H1 (cell line): ENCODE measurements at places on chromosomes 5 and 9. TPM values are rescaled to one million over a fixed set of nuclear protein-coding genes. Genes with fewer than 3 reads are reported as not detected.

DNA sequence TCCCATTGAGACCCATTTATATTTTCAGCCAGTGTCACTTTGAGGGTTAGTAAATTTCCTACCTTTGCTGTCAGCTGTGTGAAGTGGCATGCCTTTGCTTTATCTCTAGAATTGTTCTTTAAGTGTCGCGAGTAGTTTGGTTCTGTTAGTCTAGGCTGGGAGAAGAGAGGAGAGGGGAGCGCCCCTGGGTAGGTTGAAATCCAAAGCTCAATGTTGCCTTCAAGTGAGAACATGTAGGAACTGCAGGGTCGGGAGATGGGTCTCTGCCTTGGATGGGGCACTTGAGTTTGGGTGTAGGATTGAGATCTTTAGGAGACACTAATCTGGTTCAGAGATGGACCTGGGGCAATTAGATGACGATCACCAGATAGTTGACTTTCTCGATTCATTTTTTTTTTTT, 46.3 kb downstream of the STC2 start:
- H3K4me1 ChIP-seq, result 0 out of 2 replicates have a peak, but pooled peaks cover 4% of the 10 kb centered on the region
- DNase-seq, result peak; percentile 43
- H3K36me3 ChIP-seq, result no peaks in the 10 kb centered on the region
- H3K27me3 ChIP-seq, result peaks cover 20% of the 10 kb centered on the region

DNA sequence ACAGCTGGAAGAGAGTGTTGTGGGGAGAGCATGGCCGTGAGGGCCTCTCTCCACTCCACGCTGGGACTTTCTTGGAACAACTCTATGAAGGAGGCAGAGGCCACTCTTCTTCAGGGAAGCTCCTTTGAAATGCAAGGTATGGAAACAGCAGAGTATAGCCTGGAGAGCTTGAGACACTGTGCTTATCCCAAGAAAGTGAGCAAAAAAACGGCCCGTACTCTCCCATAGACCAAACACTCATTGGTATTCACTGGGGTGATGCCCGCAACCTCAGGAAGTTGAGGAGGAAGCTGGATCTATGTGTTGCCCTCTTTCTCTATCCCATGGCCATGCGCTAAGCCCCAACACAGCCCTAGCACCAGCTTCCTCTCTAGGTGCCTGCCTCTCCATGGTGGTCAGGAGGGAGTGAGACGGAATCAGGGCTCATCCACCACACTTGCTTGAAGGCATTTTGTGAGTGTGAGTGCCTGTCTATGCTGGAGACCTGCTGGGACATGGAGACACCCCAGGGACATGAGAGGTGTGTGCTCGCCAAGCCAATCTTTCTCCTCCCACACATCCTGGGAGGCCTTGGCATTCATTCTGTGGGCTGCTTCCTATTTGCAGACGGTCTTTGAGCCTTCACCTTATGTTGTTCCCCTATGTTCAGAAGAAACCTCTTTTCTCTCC, 616.6 kb downstream of the IRX1 start:
- DNase-seq, result no peak
- H3K36me3 ChIP-seq, result no peaks in the 10 kb centered on the region
- H3K27ac ChIP-seq, result no peak overlapping the region
- no peak overlapping the region for H3K4me3 ChIP-seq

DNA sequence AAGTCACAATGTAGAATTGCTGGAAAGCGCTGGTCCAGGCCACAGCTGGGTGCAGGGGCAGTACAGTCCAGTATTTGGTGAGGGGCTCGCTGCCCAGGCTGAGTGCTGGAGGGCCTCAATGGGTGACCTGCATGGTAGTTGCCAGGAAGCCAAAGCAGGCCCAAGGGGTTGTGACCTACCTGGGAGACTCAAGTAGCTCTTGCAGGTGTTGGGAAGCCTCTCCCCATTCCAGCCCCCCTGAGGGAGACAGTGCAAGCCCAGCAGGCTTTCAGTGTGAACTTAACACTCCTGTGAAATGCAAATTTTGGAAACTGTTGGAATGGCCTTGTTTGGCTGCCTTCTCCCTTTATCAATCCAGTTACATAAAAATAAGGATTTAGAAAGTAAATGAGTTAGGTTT, 13.9 kb downstream of the KDM4C start:
- no peaks in the 10 kb centered on the region for H3K27me3 ChIP-seq
- peaks cover 7% of the 10 kb centered on the region for H3K4me1 ChIP-seq
- H3K36me3 ChIP-seq, result no peaks in the 10 kb centered on the region
- peak overlapping the region; percentile 9; the same call in 1 of the 2 replicates for H3K27ac ChIP-seq

DNA sequence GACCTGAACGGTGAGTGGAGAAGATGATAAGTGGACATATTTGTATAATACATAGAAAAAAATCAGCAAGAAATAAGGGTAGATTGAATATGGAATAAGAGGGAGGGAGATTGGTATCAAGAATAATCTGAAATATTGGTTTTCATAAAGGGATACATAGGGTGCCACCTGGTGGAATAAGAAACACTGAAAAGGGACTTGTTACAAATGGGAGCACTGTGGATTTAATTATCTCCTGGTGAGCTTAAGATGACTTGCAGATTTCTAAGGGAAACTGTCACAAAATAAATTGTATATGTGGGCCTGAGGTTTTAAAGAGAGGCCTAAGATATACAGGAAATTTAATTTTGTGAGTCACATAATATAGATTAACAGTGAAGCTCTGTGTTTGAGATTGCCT, 1403.5 kb upstream of the CDH18 start:
- no peak overlapping the region for H3K27ac ChIP-seq
- no peaks in the 10 kb centered on the region for H3K27me3 ChIP-seq
- no peaks in the 10 kb centered on the region for H3K36me3 ChIP-seq
- no peak overlapping the region for H3K4me3 ChIP-seq
- no peaks in the 10 kb centered on the region for H3K4me1 ChIP-seq

DNA sequence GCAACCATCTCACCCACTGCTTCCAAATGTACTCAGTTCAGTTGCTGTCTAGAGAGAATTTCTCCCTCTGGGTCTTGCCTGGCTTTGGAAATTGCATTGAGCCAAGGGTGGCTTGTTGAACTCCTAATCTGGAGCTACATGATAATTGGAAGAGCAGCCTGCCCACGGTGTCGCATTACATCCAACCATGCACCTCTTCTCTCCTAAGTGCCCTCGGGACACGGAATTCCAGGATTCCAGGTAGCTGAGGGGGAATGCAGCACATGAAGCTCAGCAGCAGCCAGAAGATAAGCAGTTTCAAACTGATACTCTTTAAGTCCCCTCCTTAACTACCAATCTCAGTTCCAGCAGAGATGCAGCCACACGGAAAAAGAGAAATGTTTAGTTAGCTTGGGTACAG, 509.4 kb upstream of the KLF4 start:
- no peak overlapping the region for H3K4me3 ChIP-seq
- H3K27ac ChIP-seq, result no peak overlapping the region
- peaks cover 6% of the 10 kb centered on the region; the same call in 1 of the 2 replicates for H3K4me1 ChIP-seq
- no peaks in the 10 kb centered on the region for H3K36me3 ChIP-seq
- no peaks in the 10 kb centered on the region for H3K27me3 ChIP-seq

- H3K27ac ChIP-seq, result no peak overlapping the region
- peaks cover 5% of the 10 kb centered on the region; the same call in 1 of the 2 replicates for H3K27me3 ChIP-seq
- no peak for DNase-seq
Observed at GRCh38 chr9:107471552-107471951, 18.0 kb downstream of the KLF4 start.

GRCh38 chr9:98410185-98410697, 154.8 kb upstream of the TBC1D2 start:
- H3K27ac ChIP-seq, result no peak overlapping the region
- H3K27me3 ChIP-seq, result no peaks in the 10 kb centered on the region
- H3K4me3 ChIP-seq, result no peak overlapping the region
- no peaks in the 10 kb centered on the region for H3K36me3 ChIP-seq

DNA sequence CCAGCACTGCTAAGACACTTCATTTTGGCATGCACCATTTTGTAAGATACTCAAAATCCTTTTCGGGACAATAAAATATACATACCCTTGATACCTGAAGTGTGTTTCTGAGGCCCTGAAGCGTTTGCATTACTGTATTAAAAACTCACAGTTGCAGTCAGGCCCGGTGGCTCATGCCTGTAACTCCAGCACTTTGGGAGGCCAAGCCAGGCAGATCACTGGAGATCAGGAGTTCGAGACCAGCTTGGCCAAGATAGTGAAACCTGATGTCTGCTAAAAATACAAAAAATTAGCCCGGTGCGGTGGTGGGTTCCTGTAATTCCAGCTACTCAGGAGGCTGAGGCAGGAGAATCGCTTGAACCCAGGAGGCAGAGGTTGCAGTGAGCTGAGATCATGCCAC, 2.5 kb upstream of the EIF4EBP3 start:
- peak; percentile 14 for DNase-seq
- peaks cover 18% of the 10 kb centered on the region for H3K4me1 ChIP-seq
- no peaks in the 10 kb centered on the region for H3K27me3 ChIP-seq
- H3K27ac ChIP-seq, result no peak overlapping the region

- H3K27me3 ChIP-seq, result no peaks in the 10 kb centered on the region
- peaks cover 20% of the 10 kb centered on the region for H3K4me1 ChIP-seq
- peaks cover 10% of the 10 kb centered on the region for H3K36me3 ChIP-seq
- DNase-seq, result no peak
- no peak overlapping the region for H3K4me3 ChIP-seq
- no peak overlapping the region for H3K27ac ChIP-seq
Observed at GRCh38 chr5:142317173-142317572, 7.6 kb downstream of the SPRY4 start.

DNA sequence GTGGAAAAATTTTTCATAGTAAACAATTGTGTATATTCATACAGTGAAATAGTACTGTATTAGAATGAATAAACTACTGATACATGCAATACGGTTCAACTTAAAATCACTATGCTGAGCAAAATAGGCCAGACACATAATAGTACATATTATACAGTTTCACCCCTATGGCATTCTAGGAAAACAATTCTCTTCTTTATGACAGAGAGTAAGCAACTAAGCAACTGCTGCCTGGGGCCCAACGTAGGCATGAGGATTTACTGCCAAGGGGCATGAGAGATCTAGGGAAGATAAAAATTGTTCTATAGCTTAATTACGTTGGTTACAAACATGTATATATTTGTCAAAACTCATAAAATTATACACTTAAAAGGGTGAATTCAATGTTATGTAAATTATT, 180.2 kb downstream of the DRD1 start:
- H3K36me3 ChIP-seq, result no peaks in the 10 kb centered on the region
- no peak overlapping the region for H3K27ac ChIP-seq
- no peak for DNase-seq
- no peaks in the 10 kb centered on the region for H3K4me1 ChIP-seq
- no peaks in the 10 kb centered on the region for H3K27me3 ChIP-seq
- no peak overlapping the region for H3K4me3 ChIP-seq

MARCOL gene
- total RNA-seq, result not detected in 2 replicates

OR1J1 gene
- total RNA-seq, result not detected in 2 replicates

CNTNAP3 gene
- 5.1 and 9.0 TPM in 2 replicates for total RNA-seq

FUT7 gene
- total RNA-seq, result not detected in 2 replicates

TYRP1 gene
- not detected in 2 replicates for total RNA-seq

ZFP37 gene
- total RNA-seq, result 4.4 and 5.1 TPM in 2 replicates
